ENCODE measurements at places on chromosomes 2 and 18.

DNA sequence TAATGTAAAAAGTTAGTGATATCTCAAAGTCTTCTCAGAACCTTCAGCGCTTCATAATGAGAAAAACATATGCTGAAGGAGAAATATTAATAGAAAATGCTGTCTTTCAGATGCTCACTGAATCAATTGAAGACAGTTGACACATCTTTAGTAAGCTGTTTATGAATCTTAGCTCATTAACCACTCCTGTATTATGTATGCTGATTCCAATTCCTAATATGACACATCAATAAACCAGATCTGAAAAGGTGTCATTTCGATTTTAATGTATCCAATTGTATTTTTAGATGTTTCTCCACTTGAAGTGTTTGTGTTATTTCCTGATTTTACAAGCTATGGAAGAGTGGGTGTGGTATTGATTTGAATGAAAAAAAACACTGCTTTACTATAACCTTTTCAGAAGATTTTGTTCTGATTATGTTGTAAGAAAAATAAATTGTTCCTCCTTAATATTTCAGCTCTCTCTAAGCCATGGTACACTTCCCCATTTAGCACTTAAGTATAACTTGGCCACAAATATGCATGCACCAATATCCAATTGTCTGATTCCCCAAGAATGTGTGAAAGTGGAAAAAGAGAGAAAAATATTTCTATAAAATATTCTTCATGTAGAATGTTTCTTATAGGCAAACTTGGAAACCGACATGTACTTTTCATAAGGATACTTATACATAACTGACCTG is 569.8 kb downstream of the ARHGAP15 start:
- no peak for DNase-seq

DNA sequence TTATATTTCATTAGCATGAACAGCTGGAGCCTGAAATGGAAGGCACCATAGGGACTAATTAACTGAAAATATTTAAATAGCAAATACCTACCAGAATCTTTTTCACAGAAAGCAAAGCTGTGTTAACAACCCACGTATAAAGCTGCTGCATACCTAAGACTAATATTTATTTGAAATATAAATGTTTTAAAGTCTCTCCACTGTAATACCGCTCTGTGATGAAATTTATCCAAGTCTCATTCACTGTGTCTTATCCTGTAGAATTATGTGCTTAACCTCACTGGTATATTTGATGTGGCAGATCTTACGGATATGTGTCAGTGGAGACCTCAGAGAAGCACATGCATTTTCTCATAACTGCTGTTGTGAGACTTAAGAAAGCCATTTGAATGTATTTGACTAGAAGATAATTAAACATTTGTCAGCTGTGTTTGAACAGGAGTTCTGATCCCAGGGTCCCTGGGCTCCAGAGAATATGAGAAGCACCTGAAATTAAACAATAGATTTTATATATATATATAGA is 373.3 kb downstream of the ZNF804A start:
- no peak for DNase-seq

DNA sequence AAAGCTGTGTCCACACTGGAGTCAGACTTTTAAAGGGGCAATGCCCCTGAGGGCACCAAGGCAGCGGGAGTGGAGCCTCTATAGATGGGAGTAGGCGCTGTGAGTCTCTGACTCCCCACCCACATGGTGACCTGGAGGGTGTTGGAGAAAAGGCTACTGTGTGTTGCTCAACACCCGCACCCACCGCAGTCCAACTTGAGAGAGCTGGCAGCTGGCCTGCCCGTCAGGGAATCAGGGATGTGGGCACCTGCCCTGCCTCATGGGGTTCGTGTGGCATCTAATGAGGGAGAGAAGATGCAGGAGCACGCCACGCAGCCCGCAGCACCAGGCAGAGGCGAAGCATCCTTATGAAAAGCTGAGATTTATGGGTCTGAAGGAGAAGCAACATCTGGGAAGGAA is 84.2 kb downstream of the KLHL29 start:
- DNase-seq, result no peak

- no peak for DNase-seq
Observed at GRCh38 chr18:13642440-13642827, 83.9 kb downstream of the FAM210A start.

DNA sequence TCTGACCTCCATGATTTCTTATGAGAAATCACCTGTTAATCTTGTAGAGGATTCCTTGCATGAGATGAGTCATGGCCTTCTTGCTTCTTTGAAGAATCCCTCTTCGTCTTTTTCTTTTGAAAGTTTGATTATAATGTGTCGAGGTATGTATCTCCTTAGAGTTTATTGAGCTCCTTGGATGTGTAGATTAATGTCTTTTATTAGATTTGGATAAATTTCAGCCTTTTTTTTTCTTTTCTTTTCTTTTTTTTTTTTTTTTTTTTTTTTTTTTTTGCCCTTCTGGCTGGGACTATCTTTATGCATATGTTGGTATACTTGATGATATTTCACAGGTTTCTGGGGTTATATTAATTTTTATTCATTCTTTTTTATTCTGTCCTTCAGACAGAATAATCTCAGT is 72.3 kb upstream of the ITGA4 start:
- no peak for DNase-seq
